ENCODE measurements at places on chromosomes 3 and 15.

DNA sequence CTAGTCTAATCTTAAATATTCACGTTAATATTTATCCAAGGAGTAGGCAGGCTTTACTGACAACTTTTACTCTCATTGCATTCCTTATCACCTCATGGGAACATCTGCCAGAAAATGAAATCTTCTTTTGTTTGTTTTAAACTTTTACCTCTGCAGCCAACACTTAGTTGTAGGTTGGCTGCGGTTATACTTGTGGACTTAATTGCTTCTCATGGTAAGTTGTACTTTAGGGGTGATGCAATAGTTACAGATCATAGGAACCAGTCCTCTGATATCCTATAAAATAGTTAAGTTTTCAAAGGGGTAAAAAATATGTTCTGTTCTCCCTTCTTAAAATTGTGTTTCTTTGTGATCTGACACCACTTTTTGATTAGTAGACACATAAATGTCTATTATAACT lies 321.9 kb downstream of the ZPLD1 start:
- DNase-seq: no peak

DNA sequence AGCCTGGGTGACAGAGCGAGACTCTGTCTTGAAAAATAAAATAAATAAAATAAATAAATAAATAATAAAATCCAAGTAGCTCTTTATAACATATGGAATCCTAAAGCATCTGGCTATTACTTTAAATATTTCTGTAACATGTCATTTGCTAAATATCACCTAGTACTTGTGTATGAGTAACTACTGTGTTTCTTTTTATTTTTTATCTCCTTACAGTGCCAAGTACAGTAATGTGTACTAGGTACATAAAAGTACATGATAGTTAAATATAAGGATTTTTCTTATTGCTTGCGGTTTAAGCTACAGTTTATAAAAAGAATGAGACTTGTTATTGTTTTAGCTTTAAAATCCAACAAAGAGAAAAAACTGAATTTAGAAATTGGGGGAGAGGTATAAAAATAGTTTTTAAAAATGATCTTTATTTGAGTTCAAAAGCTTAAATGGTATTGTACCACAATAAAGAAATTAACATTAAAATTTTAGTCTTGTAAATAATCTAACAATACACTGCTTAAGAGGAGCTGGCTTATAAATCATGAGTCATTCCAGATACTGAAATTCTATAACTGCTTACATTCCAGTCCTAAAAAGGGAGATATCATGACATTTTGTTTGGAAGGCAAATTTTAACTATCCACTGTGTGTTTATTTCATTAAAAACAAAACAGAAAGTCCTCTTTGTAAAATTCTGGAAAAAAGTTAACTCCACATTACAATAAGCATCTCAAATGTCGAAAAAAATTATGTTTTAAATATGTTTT lies 73.1 kb downstream of the FGF7 start:
- DNase-seq: no peak

GRCh38 chr3:135487261-135487660 lies 478.3 kb upstream of the PPP2R3A start:
- DNase-seq: no peak

DNA sequence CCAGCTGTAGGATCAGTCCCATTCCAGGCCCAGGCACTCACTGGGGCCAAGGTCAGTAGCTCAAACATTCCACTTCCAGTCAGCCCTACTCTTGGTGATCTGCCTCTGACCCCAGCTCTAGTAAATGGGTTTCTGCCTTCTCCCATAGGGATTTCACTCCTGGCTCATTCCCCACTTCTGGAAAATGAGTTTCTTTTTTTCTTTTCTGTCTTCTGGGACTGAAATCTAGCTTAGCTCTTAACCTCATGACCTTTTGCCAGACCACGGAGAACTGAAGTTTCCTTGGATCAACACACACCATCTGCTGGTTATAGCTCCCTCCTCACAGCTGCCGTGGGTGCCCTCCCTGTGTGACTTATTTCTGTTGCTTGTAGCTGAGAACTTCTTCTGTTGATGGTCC lies 21.3 kb downstream of the MME start:
- no peak for DNase-seq

DNA sequence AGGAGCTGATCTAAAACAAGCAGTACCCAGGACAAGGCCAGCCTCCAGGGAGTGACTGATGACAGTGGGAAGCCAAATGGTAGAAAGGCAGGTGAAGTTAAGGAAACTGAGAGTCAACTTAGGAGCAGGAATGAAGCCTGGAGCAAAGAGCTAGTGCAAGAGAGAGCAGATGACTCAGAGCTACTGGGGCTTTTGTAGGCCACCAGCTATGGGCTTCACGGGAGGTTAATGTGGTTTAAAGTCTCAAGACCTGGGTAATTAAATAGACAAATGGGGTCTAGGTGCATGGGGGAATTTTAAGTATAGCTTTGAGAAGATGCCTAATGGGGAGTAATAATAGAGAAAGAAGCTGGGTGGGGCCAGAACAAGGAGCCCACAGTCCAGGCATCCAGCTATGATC lies 3.1 kb downstream of the CD86 start:
- no peak for DNase-seq

GRCh38 chr3:136787349-136787748 lies 31.6 kb upstream of the SLC35G2 start:
- DNase-seq: no peak

DNA sequence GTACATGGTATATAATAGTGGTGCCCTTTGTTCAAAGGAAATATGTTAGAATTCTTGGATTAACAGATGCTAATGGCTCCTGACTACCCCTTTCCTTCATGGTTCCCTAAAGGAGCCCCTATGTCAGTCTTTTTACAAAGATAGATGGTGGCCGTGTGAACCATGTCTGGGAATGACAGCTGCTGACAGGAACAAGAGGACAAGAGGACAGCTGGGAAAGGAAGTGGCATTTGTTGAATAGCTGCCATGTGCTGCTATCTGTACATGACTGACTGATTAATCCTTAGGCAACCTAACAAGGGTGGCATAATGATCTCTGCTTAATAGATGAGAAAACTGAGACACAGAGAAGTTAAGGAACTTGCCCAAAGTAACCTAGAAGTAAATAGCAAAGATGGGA lies 321.7 kb downstream of the ZNF621 start:
- DNase-seq: no peak

DNA sequence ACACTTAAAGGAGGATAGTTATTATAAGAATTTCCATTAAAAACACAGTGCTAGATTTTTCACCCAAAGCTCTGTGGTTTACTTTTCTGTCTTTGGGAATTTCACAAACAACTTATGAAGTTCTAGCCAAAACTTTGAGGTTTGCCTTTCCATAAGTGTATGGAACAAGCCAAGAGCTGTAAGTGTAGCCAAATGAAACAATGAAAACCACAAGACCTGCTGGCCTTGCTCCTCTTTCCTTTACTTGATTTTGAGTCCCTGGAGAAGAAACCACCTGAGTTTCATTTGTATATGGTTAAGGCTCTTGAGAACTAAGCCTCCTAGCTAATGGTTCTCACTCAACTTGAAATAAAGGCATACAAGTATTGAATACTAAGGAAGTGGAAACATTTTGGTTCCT lies 365.3 kb upstream of the EPHA3 start:
- no peak for DNase-seq

DNA sequence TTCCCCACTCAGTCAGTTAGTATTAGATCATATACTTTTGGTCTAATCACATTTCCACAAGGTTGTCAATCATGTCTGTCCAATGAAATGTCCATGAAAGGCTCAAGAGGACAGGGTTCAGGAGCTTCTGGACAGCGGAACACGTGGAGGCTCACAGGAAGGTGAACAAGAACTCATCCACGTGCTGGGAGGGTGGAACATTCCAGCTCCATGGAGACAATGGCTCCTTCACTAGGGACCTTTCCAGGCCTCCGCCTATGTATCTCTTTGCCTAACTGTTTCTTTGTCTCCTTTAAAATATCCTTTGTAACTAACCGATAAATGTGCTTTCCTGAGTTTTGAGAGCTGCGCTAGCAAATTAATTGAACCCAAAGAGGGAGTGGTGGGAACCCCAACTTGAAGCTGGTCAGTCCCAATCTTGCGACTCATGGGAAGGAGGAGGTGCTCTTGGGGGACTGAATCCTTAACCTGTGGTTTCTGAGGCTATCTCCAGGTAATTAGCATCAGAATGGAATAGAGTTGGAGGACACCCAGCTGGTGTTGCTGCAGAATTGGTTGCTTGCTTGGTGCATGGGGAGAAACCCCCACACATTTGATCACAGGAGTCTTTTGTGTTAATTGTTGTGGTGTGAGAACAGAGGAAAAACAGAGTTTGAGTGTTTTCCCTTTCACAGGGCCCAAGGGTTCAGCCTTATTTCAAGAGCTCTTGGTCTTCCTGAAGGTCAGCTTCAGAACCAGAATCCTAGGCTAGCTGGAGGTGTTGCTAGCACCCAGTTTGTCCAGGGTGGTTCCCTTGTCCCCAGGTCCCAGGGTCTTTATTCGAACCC lies 3.0 kb upstream of the TKT start:
- no peak for DNase-seq

GRCh38 chr15:57685306-57686095 lies 21.0 kb upstream of the POLR2M start:
- DNase-seq: no peak

- no peak for DNase-seq
Observed at GRCh38 chr3:172014145-172014544, 25.2 kb upstream of the FNDC3B start.

GRCh38 chr15:60476713-60477112 lies 2.2 kb downstream of the ICE2 start:
- no peak for DNase-seq
